ENCODE measurements at places on chromosomes 3 and 15.

DNA sequence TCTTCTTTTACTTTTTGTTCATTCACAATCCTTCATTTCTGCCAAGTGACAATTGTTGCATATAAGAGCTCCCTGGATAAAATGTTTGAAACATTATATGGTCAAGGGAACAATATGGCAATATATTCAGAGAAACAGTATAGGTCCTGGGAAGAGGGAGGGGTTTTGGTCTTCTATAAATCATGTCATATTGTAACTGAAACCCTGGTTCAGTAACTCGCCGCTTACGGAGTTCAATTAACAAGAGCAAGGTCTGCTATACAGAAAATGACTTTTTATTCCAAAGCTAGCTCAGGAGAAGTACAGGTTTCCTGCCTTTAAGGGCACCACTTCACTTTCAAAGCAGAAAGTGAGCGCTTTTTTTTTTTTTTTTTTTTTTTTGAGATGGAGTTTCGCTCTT lies 522.1 kb upstream of the TGFBR2 start:
- DNase-seq, result no peak

- DNase-seq, result no peak
Measured at GRCh38 chr3:139218046-139218445, 125.8 kb upstream of the MRPS22 start.

GRCh38 chr3:67941433-67942030 lies 287.1 kb upstream of the SUCLG2 start:
- no peak for DNase-seq

DNA sequence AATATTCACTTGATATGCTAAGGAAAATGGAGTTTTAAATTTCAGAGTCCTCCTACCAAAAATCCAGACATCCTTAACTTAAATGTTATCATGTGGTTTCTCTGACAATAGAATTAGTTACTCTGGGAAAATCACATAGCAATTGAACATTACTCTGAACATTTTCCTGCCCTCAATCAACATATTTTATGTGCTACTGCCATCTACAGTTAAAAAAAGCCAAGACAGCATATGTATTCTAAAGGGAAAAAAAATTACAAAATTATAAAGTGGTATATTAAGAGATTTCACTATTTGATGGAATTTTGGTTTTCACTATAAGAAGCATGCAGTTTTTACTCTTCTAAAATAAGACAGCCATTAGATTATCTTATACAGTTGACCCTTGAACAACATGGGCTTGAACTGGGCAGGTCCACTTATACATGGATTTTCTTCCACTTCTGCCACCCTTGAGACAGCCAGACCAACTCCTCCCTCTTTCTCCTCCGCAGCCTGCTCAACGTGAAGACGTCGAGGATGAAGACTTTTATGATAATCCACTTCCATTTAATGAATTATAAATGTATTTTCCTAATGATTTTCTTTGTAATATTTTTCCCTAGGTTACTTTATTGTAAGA lies 122.3 kb downstream of the ATP1B3 start:
- peak; percentile 20 for DNase-seq

DNA sequence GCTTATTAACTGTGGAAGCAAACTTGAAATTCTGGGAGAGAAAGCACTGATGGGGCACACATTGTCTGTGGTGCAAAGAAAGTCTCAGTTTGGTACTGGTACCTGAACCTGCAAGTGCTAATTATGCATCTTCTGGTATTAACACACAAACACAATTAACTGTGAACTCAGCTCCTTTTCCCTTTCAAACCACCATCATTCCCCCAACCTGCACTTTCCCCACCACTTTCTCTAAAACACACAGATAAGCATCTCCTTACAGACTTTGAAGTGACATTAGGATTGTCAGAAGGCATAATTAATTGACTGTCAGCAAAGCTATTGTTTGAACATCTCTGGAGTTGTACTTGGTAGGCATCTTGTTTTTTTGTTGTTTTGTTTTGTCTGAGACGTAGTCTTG lies 452.2 kb upstream of the TPRG1 start:
- DNase-seq, result no peak

DNA sequence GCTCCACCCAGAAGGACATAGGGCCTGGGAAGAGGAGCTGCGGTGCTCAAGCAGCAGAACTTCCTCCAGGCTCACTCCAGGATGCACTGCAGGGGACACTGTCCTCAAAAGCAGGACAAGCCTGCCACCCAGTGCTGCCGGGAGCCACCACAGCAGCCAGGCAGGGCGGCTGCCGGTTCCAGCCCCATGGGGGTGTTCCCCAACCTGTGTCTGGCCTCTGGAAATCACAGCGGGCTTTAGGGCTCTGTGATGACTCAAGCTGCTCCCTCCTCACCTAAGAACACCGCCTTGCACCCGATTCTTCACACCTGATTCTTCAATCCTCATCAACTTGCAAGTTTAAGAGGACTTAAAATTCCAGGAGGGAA lies 71.9 kb upstream of the SLC6A11 start:
- no peak for DNase-seq

- DNase-seq, result no peak
Measured at GRCh38 chr15:72827226-72827625, 43.7 kb upstream of the ADPGK start.

DNA sequence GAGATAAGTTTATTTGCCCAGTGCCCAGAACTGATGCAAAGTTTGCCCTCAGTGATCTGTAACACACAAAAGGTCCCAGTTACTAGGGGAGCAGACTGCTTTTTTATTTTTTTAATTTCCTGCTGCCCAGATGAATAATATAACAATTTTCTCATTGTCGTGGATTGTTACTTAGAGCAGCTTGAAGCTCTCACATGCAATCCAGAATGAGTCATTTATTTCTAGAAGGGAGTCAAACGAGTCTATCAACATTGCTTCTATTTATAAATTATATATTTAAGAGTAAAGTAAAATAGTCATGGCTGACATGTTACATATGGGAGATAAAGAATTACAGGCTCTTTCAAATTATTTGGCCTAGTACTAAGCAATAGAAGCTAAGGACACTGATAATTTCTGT lies 41.3 kb downstream of the MEIS2 start:
- DNase-seq, result no peak

- no peak for DNase-seq
Measured at GRCh38 chr3:34157491-34157890, 359.1 kb downstream of the PDCD6IP start.

DNA sequence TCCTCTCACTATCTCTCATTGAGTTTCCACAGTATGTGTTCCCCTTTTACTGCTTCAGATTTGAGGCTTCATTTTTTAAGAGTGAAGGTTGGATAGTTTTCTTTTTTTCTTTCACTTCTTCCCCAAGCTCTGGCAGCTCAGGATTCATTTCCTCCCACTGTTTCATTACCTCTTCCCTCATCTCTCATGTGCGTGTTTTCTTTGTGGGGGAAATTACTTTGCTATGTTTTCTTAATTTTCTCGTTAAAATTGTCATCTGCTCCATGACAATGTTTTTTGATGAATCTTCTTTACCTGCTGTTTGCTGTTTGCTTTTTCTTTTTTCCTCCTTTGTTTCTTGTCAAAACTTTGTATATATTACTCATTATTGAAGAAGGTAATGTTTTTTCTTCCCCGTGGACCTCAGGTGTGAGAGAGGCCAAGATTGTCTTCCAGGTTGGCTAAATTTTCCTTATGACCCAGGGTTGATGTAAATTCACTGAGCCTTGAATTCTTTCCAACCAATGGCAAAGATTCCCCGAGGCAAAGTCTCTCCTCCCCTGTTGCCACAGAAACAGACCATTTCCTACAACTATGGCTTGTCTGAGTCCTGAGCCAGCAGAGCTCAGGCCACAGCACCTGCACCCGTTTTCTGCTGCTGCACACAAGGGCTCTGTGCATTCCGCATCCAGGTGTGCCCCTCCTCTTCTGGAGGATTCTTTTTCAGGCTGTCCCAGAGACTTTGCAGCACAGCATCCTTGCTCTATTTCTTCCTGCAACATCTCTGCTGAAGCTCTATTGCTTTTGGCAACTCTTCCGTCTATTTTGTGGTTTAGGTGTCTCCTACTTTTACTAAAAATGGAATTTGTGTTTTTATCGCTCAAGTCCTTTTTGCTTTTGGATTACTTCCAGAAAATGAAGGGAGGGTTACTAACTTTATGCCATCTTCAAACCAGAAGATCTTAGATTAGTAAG lies 66.1 kb downstream of the NOX5 start:
- no peak for DNase-seq

GRCh38 chr3:187678726-187679268 lies 8.6 kb upstream of the SST start:
- no peak for DNase-seq

DNA sequence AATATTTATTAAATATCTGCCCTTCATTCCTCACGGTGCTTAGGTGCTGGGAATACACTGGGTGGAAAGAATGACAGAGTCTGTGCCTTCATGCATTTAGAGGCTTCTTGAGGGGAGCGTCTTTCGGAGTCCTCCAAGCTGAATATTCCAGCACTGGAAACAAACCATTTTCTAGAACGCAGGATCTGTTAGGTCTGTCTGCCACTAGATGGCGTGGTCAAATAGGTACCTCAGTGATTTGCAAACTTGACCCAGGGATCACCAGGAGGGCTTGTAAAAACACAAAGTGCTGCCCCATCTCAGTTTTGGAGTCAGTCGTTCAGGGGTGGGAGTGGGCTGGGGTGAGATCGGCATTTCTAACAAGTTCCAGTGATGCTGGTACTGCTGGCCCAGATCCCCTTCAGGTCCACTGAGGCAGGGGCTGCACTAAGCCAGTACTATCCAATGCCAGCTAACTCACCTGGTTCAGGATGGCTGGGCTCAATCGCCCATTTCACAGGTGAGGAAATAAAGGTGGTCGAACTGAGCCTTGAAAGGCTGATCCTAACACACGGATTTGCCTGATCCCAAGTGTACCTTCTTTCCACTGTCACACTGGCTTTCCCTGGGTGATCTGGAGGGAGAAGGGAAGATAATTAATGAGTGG lies 14.8 kb downstream of the ARNT2 start:
- no peak for DNase-seq

DNA sequence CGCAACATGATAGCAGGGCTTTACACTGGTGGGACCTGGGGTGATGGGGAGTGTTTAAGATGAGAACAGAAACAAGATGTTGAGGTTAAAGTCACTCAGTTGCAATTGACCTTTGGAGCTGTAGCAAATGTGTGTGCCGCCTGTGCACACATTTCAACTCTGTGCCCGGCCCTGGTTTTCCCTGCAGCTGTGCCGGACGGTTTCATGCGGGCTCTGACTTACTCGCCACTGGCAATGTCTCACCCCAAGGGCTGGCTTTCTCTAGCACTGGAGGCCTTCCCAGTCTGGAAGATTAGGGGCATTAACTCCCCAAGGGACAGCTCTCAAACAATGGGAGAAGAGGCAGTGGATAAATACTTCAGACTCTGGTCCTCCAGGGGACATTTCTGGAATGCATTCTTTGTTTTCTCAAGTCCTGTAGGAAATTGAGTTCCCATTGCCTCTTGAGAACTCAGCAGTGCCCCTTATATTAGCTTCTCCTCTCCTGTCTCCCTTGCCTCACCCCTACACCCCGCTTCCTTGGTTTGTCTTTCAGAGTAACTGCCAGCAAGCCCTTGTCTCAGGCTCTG lies 152.5 kb downstream of the EDEM1 start:
- DNase-seq, result no peak

DNA sequence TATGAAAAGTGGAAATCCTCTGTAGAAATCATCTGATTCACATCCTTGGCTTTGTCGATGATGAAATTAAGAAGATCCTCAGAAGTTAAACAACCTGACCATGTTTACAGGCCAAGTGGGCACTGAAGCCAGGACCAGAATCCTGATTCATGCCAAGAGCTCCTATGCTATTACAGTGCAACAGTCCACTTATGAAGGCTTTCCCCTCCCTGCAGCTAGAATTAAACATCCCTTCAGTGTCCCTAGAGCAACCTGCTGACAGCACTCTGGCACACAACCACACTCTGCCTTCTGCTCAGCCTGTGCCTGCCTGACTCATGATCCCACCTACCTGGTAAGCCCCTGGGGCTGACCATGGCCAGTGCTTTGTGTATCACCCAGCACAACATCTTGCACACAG lies 33.8 kb downstream of the TXNRD3 start:
- DNase-seq, result no peak

DNA sequence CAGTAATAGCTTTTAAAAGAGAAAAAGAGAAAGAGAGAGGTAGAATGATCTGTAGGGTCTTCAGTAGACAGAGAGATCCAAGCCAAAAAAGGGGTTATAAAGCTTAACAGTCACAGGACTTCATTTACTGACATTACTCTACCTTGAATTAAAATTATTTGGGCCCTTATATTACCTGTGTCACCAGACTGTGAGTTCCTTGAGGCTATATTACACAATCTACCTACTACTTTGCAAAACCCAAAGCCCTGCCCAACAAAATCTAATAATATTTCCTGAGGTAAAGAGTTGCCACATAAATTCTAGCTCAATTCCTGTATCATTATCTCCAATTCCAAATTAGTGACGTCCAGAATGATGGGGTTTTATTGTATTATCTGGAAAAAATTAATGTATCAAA lies 1.9 kb downstream of the UBR1 start:
- no peak for DNase-seq

- no peak for DNase-seq
Measured at GRCh38 chr3:138332472-138333073, 2.9 kb upstream of the NME9 start.

DNA sequence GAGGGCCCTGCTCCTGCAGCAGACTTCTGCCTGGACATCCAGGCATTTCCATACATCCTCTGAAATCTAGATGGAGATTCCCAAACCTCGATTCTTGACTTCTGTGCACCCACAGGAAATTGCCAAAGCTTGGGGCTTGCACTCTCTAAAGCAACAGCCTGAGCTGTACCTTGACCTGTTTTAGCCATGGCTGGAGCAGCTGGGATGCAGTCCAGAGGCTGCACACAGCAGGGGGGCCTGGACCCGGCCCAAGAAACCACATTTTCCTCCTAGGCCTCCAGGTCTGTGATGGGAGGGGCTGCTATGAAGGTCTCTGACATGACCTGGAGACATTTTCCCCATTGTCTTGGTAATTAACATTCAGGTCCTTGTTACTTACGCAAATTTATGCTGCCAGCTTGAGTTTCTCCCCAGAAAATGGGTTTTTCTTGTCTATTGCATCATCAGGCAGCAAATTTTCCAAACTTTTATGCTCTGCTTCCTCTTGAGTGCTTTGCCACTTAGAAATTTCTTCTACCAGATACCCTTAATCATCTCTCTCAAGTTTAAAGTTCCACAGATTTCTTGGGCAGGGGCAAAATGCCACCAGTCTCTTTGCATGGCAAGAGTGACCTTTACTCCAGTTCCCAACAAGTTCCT lies 11.8 kb upstream of the MYO5A start:
- DNase-seq, result no peak

DNA sequence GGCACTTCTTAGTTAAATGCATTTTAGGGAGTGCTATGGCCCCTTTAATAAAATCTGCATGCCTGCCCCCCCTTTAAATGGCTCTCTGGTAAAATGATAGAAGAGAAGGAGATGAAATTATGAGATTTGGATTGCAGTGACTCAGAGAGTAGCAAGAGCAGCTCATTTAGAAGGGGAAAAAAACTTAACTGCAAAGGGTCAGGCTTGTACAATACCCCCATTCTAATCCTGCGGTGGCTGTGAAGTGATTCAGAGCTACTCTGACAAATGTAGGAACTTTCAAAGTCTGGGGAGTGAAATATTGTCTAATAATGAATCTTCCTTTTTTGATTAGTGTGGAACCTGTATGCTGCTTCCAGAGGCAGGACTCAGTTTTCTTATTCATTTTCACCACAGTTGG lies 44.1 kb upstream of the TBC1D23 start:
- no peak for DNase-seq

Data from astrocyte of the cerebellum (primary cell).